ENCODE measurements at places on chromosomes 2 and 18.

GRCh38 chr18:49959176-49959575 is 145.8 kb upstream of the ACAA2 start:
- no peak for DNase-seq

DNA sequence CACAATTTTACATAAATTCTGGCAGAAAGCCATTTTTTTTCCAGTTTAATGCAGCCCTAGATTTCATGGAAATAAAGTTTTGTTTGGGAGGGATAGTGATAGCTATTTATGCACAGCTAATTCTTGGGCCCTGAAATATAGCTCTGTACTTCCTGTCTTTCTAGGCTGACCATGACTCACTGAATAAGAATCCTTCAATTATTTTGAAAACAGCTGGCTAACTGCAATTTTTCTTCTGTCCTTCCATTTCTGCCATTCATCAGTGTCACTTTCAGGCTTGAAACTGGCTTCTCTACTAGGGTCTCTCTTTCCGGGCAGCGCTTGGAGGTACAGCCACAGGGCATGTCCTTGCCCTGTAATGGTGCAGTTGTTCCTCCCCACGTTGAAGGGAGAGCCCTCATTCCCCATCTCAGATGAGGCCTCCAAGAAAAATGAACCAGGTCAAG is 97.1 kb upstream of the TMEM178A start:
- DNase-seq, result no peak

GRCh38 chr2:144703852-144704708 is 184.2 kb upstream of the ZEB2 start:
- DNase-seq, result no peak

GRCh38 chr2:128901572-128902391 is 583.1 kb upstream of the HS6ST1 start:
- no peak for DNase-seq

- no peak for DNase-seq
Observed at GRCh38 chr2:101980368-101980767, 11.4 kb upstream of the IL1R2 start.
